CD4-positive, alpha-beta T cell treated with Interferon gamma for 1 hour (primary cell): ENCODE measurements at places on chromosomes 1 and 21.

GRCh38 chr1:90989990-90990389 is 31.8 kb downstream of the ZNF644 start:
- no peak for DNase-seq

DNA sequence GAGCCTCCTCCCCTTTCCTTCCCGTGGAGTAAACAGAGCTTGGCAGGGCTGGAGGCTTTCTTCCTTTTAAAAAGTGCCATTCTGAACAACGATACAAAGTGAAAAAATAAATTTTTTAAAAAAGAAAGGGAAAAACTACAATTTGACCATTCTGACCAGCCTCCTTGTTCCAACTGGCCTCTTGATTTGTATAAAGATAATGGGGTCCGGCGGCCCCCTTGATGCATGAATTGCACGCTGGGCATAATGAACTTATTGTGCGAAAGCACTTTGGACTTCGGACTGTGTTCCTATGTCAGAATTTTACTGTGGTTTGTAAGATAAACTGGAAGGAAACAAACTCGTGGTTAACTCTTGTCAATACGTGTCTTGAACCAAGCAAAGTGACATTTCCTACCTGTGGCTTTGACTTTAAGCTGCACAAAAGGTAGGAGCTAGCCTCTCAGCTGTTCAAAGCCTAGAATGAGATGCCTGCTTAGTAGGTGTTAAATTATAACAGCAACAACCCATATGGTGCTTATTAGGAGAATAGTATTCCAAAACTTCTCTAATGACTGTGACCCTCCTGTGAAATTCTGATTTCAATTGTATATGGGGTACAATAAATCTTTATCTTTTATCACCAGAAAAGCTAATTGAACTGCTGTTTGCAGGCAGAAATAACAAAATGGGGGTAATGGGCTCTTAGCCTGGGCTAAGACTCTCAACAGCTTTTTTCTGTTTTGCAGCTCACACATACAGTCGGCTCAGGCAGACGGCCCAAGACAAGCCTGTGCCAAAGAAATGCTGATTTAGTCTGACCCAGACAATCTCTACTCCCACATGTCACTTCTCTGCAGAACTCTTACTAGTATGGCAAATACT is 9.3 kb downstream of the IRF2BP2 start:
- no peak for DNase-seq

- no peak for DNase-seq
Observed at GRCh38 chr1:23148084-23148483, 20.6 kb downstream of the LUZP1 start.

- DNase-seq = no peak
Observed at GRCh38 chr1:156413391-156414246, 44.6 kb downstream of the RHBG start.

DNA sequence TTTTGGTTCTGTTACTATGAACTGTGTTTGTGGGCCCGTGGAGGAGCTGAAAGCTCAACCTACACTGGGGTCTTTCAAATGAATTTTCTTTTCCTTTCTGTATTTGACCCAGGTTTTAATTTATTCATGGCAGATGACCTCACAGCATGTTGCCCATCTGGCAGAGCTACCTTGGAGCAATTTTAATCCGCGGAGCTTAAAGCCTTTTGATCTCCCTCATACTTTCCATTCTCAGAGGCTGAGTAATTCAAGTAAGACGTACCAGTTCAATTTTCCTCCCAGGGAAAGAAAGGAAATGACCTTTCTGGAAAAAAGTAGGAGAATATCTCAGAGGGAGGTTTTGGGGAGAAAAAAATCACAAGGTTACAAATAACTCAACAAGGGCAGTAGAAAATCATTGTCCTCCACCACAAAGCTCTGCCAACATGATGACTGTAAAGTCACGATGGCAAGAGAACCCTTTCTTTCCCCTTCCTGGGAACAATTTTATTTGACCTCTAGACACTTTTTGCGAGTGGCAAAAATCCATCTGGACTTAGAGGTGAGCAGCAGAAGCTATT is 21.6 kb upstream of the PCP4 start:
- no peak for DNase-seq

DNA sequence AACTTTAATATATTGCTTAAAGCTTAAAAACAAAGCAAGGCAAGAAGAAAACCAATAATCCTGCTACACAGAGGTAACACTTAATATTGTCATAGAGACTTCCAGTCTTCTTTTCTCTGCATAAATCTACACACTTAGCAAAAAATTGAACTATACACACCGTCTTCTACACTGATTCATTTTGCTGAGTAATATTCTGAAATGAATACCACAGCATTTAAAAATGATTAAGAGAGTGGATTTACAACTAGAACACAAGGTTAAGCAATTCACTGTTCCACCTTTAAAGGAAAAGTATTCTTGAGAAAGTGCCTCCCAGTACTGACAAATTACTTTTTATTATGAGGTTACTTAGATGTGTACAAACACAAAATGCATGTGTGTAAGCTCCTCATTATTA is 22.2 kb upstream of the ITPKB start:
- DNase-seq = no peak

GRCh38 chr21:43916691-43917514 is 51.9 kb downstream of the AGPAT3 start:
- DNase-seq = peak; percentile 68

DNA sequence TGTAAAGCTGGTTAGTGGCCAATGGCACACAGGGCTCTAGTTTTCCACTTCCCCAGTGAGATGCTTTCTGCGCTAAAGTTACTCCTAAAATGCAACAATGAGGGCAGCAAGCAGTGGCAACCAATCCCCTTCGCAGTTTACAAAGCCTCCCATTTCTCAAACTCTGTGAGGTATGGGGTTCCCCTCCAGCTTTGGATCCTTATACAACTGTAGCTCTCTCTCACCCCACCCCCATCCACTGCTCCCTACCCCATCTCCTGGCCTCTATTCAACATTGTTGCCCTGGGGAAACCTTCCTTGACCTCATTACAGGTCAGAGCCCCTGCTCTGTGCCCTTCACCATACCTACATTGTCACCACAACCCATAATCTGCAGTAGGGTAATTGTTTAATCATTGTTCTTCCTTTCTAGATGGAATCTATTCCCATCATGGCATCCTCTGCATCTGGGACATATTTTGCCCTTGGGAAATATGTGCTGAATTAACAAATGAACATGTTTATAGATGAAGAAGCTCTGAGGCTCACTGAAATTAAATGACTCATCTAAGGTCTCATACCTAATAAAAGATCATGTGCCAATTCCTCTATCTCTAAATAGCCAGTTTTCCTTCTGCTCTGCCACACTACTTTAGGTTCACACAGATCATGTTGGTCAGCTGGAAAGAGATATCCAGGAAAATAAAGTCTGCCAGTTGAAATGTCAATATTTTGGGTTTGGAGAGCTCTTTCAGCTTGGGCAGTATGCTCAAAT is 12.6 kb downstream of the KIAA0040 start:
- no peak for DNase-seq

- DNase-seq = no peak
Observed at GRCh38 chr1:151062741-151063371, 2.7 kb downstream of the MLLT11 start.

DNA sequence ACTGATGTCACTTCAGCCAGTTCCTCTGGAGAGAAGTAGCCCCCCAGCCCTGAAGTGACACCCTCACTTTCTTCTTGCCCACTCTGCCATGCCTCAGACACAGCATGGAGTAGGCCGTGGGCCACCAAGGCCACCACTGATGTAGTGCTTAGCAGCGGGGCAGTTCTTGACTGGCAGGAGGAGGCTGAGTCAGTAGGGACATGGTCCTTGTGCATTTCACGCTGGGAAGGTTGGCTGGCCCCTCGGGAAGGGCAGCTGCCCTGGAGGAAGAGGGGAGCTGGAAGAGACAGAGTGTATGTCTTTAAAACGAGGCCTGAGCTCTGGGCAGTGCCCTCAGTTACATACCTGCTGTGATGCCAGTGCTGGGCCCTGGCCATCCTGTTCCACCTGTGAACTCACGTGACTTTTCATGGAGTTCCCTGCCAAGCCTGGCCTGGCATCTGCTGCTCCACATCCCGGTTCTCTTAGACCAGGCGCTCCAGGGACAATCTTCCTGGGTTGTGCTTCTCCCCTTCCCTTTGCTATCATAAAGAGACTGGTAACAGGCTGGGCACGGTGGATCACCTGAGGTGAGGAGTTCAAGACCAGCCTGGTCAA is 158.6 kb upstream of the TMEM51 start:
- no peak for DNase-seq

GRCh38 chr1:1032424-1032823 is 12.5 kb downstream of the AGRN start:
- DNase-seq = no peak

DNA sequence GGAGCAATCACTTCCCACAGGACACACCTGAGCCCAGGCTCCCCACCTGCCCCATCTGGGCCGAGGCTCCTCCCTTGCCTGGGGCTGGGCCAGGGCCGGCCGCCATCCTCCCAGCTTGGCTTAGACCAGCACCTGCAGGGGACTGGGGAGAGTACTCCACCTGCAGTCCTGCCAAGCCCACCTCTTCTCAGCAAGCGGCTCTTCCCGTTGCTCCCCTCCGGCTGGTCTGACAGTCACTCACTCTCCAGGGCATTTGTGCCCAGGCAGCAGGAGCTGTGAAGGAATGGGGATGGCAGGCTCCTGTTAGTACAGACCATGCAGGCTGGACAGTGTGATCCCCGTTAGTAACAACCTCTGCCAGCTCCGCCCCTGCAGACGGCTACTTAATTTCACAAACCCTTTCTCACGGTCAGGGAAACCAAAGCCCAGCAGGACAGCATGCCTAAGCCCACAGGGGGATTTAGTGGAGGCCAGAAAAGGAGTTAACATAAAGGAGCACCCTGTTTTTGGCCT is at the start of gene FYB2:
Gene FYB2, minus strand, starts transcription at position 18 of the 513 bp plus-strand sequence. CDS start 114 bp downstream, outside the sequence.
- DNase-seq = no peak

DNA sequence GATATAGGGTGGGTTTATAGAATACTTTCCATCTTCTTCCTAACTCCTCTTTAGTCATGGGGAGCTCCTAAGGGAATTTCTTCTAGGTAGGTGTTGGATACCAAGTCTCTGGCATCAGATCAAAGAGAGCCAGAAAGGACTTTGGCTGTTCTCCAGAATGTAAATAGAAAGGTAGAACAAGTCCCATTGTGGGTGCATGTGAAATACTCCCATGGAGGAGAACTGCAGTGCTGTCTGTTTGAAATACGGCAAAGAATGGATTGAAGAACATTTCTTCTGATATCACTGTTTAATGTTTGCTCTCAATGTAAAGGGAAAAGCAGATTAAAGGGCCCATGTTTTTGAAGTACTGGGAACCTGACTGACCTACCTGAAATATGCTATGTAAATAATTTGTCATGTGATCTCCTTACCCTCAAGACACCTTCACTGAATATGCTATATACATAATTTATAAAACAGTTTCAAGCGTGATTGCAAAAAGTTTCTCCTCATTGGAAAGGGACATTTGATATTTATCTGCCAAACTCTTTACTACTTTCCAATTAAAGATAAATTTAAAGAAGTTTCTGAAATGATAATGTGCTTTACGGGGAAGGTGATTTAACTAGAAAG is 65.9 kb downstream of the LAMC1 start:
- DNase-seq = no peak

DNA sequence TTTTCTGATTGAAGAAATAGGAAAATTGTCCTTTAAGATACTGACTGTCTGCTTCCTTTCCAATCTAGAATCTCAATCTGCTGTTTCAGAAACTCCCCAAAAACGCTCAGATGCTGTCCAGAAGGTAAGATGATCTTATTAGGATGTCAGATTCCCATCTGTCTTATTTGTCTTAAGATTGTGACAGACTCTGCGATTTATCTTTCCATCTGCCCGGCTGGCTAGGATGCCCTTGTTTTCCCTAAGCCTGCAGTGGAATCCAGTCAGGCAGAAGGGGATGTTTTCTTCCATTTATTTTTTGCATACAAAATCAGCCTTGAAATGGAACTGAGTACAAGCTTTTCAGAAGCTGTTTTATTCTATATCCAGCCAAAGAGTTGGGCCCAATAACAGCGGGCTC is 96.5 kb downstream of the FMN2 start:
- no peak for DNase-seq

- DNase-seq = no peak
Observed at GRCh38 chr1:44973645-44974044, 12.8 kb downstream of the EIF2B3 start.

- no peak for DNase-seq
Observed at GRCh38 chr1:237590386-237590785, 300.3 kb downstream of the ZP4 start.

DNA sequence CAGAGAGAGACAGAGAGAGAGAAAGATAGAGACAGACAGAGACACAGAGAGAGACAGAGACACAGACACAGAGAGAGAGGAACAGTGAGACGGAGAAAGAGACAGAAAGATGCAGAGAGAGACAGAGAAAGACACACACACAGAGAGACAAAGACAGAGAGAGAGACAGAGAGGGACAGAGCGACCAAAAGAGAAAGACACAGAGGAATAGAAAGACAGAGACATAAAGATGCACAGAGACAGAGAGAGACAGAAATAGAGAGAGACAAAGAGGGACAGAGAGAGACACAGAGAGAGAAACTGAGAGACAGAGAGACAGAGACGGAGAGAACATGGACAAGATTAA is 16.5 kb downstream of the WNT3A start:
- DNase-seq = no peak

DNA sequence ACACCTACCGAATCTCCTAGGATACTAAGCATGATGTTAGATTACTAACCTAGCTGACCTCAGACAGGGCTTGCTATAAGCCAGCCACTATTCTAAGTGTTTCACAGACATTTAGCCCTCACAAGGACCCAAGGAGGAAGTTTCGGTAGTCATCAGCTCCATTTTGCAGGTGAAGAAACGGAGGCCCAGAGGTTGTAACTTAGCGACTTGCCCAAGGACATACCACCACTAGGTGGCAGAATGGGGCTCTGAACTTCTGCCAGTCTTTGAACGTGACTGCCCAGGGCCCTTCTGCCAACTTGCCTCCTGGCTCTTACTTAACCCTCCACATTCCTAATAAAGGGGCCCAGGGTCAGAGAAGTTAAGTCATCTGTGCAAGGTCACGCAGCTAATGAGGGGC is 283.5 kb downstream of the C1orf94 start:
- peak; percentile 19 for DNase-seq

GRCh38 chr1:92791487-92792066 is 6.7 kb upstream of the EVI5 start:
- DNase-seq = no peak

DNA sequence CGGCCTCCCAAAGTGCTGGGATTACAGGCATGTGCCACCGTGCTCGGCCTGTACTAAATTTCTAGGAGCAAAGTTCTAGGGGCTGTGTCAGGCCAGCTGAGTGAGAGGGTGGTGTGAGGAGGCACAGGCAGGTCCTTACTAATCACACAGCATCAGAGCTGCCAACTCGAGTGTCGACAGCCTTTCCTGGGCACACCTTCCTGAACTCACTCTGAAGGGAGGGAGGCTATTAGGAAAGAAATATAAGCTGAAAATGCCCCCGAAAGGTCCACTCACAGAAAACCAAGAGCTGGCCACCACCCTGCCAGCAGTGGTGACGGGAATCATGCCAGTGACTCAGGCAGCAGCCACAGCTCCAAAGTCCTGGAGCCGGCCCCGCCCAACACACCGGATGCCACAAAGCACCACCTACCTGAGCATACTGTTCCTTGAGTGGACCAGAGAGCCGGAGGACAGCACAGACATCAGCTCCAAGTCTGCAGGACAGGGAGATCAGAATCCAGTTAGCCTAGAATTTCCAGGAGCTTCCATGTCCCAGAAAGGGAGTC is 4.5 kb downstream of the PMVK start:
- DNase-seq = no peak
